ENCODE measurements at places on chromosomes 13 and 19. TPM values are rescaled to one million over a fixed set of nuclear protein-coding genes. Genes with fewer than 3 reads are reported as not detected.

GRCh38 chr13:111474136-111475002 lies 153.9 kb downstream of the TEX29 start:
- DNase-seq: no peak
- H3K4me3 ChIP-seq: no peak overlapping the region
- peaks cover 19% of the 10 kb centered on the region for H3K27me3 ChIP-seq
- H3K27ac ChIP-seq: no peak overlapping the region
- peaks cover 3% of the 10 kb centered on the region for H3K4me1 ChIP-seq
- H3K36me3 ChIP-seq: no peaks in the 10 kb centered on the region

GRCh38 chr13:39210961-39211534 lies 172.8 kb downstream of the NHLRC3 start:
- no peaks in the 10 kb centered on the region for H3K36me3 ChIP-seq
- peaks cover 8% of the 10 kb centered on the region for H3K4me1 ChIP-seq

DNA sequence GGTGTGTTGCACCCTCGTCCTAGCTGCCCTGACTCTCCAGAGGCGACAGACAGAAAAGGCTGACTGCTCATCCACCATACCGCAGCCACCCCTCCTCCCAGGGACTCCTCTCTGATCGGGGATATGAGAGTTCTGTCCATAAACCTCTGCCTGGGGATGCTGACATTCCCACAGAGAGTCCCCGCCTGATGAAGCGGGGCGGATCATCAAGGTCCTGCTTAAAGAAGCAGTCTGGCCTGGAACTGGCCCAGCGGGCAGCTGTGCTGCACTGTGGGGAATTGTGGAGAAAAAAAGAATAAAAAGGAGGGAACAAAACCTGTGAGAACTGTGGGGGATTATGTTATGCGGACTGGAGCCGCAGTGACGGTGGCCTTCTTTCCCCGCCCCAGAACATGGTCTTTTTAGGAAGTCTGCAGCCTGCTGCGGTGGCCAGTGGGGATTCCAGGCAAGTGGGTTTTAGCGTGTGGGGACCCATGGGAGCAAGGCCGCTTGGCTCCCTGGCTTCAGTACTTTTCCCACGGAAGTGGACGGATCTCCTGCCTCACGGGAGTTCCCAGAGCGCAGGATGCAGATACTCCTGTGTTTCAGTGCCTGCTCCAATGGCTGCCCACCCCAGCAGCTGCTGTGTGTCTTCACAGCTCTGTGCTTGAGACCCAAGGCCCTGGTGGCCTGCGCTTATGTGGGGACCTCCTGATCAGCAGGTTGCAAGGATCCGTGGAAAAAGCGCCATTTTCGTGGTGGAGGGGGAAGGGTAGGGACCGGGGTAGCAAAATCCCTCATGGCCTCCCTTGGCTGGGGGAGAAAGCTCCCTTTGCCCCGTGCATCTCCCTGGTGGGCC lies 1456.2 kb upstream of the SLC10A2 start:
- no peaks in the 10 kb centered on the region for H3K27me3 ChIP-seq
- H3K4me1 ChIP-seq: no peaks in the 10 kb centered on the region
- no peaks in the 10 kb centered on the region for H3K36me3 ChIP-seq
- no peak for DNase-seq

The ZNF180 gene
- total RNA-seq: 9.4 TPM

The ZNF471 gene
- 8.1 TPM for total RNA-seq

The SIGLEC12 gene
- not detected for total RNA-seq

GRCh38 chr13:51814825-51815650 lies 11.1 kb upstream of the DHRS12 start:
- DNase-seq: no peak
- H3K4me3 ChIP-seq: peak overlapping the region; percentile 24
- peaks cover 31% of the 10 kb centered on the region for H3K4me1 ChIP-seq

DNA sequence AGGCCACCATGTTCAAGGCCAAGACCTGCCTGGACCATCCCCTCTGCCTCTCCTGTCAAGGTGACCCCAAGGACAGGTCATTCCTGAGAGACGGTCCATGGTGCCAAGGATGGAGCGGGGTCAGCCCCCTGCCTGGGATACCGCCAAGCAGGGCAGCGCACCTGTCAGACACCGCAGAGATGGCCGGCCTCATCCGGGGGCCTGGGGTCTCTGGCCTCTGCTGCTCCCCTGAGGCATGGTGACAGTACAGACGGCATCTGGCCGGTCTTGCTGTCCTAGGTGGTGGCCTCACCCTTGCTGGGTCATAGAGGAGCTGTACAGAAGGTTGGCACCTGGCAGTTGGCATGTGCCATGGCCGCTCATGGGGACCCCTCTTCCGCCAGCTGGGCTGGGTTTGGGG lies 11.1 kb downstream of the DDA1 start:
- no peaks in the 10 kb centered on the region for H3K27me3 ChIP-seq
- DNase-seq: no peak
- H3K27ac ChIP-seq: no peak overlapping the region
- peaks cover 12% of the 10 kb centered on the region for H3K4me1 ChIP-seq
- H3K36me3 ChIP-seq: peaks cover 51% of the 10 kb centered on the region

DNA sequence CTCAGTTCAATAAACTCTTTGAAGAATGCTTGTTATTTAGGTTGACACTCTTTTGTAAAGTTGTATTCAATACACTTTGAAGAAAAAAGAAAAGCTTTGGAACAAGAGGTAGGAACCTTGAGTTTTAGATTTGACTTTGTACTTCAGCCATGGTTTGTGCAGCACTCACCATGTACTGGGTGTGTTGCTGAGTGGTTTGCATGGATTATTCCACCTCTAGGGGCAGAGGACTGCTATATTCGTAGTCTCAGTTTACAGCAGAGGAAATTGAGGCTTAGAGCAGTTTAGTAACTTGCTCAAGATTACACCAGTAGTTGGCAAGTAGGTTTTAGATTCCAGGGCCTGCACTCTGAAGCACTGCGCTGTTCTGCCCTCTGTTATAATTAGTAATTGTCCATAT lies 68.8 kb downstream of the DNAJC3 start:
- no peaks in the 10 kb centered on the region for H3K36me3 ChIP-seq
- H3K4me3 ChIP-seq: no peak overlapping the region
- H3K27ac ChIP-seq: no peak overlapping the region
- no peaks in the 10 kb centered on the region for H3K4me1 ChIP-seq
- no peaks in the 10 kb centered on the region for H3K27me3 ChIP-seq

DNA sequence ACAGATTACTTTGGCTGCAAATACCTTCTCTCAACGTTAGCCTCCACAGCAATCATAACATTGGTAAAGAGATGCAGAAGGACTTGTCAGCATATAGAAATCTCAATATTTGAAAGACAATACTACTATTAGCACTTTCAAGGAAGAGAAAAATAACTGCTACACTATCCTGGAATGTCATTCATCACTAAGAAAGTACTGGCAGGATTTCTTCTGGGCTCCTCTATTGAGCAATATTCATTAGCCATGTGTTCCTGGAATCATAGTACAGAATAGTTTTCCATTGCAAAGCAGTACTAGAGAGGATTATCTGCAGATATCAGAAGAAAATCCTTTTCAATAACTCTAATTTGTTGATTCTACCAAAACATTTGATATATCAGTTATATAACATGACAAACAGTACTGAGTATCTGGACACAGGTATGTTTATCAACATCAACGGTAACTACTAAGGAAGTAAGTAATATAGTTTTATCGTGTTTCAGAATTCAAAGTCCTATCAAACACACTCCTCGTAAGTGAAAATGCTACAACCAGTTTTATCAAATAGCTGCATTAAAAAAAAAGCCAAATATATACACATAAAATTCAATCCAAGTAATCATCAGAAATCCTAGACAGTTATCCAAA lies 27.3 kb downstream of the INTS6 start:
- DNase-seq: no peak
- no peaks in the 10 kb centered on the region for H3K27me3 ChIP-seq
- no peak overlapping the region for H3K27ac ChIP-seq
- H3K4me1 ChIP-seq: peaks cover 35% of the 10 kb centered on the region
- peaks cover 18% of the 10 kb centered on the region for H3K36me3 ChIP-seq

DNA sequence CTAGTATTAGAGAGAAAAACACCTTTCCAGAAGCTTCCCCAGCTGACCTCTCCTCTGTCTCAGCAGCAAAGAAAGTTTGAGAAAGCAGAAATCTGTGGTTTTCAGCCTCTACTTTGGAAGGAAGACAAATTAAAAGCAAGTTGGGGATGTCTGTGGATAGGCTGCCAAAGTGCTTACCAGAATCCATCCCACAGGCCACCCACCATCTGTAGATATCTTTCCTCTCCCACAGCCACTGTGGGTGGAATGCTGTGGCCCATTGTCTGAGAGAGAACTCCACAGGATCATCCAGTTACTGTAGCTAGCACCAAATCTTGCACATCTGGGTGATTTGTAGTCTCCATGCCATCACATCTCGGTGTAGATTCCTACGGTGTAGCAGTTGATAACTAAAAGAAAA lies 133.5 kb downstream of the DNAJC15 start:
- DNase-seq: no peak
- H3K27ac ChIP-seq: no peak overlapping the region
- H3K36me3 ChIP-seq: no peaks in the 10 kb centered on the region
- H3K4me3 ChIP-seq: no peak overlapping the region
- no peaks in the 10 kb centered on the region for H3K4me1 ChIP-seq
- no peaks in the 10 kb centered on the region for H3K27me3 ChIP-seq

DNA sequence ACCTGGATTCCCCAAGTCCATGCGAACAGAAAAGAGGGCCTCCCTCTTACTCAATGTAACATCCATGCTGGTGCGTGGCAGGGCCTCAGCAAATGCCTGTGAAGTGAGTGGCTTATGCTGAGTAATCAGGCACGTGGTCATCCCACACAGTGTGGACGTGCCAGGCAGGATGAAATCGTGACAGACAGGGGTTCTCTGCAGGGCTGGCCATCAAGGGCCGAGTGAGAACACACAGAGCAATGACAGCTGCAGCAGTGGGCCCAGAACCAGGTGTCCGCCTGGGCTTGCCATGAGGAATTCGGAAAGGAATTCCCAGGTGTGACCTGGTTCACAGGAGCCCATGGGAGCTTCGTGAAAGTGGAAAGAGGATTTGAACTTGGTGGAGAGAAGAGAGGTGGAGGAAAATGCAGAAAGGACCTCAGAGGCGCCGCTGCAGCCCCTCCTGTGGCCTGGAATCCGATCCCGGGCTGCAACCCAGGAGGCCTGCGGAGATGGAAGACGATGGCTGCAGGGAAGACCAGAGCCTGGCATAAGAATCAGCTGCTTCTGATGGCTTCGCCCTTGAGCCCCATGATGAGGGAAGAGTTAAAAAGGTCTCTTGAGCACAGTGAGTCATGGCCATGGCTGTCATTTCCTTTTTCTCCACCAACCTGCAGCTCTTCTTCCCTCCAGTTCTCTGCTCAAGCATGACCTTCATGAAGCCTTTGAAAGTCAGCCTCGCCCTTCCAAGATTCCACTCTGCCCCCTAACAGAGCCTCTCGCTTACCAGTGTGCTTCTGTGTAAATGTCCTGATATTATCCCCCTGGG lies 34.6 kb upstream of the SOX1 start:
- no peak overlapping the region for H3K27ac ChIP-seq
- no peak overlapping the region for H3K4me3 ChIP-seq
- DNase-seq: no peak
- H3K27me3 ChIP-seq: peaks cover 3% of the 10 kb centered on the region
- H3K4me1 ChIP-seq: peaks cover 7% of the 10 kb centered on the region
- no peaks in the 10 kb centered on the region for H3K36me3 ChIP-seq

The SIGLEC7 gene
- not detected for total RNA-seq

DNA sequence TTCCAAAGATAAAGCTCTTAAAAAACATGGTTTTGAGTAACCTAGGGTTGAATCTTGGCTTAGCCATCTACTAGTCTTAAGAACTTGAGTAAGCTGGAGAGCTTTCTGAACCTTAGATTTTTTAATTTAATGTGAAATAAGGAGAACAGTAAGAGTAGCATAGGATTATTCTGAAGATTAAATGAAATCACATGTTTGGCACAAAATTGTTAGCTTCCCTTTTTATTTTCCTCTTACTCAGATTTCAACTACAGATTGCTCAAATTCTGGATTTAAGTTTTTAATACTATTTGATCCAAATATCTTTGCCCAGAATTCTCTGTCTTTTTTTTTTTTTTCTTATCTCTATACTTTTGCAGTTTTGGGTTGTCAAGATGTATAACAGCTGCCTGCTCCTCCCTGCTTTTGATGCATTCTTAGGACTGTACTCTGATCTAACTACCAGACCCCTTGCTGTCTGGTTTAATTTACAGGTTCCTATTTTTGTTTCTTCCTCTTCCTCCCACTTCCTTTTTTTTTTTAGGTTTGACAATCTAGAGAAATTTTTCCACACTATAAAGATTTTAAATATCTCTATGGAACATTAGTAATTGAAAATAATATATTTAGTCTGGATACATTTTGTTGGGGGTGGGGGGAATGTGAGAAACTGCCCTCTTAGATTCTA lies 12.3 kb downstream of the POMP start:
- H3K4me1 ChIP-seq: no peaks in the 10 kb centered on the region
- no peak for DNase-seq
- H3K4me3 ChIP-seq: no peak overlapping the region
- H3K27ac ChIP-seq: no peak overlapping the region

GRCh38 chr19:40921005-40921897 lies 39.2 kb upstream of the CYP2A7 start:
- H3K4me1 ChIP-seq: no peaks in the 10 kb centered on the region
- no peak overlapping the region for H3K27ac ChIP-seq
- H3K27me3 ChIP-seq: no peaks in the 10 kb centered on the region
- no peak for DNase-seq

The CEACAM20 gene
- 0.40 TPM for total RNA-seq

GRCh38 chr19:41784312-41784711 lies 12.1 kb upstream of the CEACAM3 start:
- peaks cover 52% of the 10 kb centered on the region for H3K27me3 ChIP-seq
- peaks cover 9% of the 10 kb centered on the region for H3K4me1 ChIP-seq
- DNase-seq: no peak
- no peak overlapping the region for H3K4me3 ChIP-seq

GRCh38 chr19:7366701-7367420 lies 18.1 kb downstream of the ARHGEF18 start:
- DNase-seq: no peak
- no peak overlapping the region for H3K27ac ChIP-seq
- H3K4me1 ChIP-seq: no peaks in the 10 kb centered on the region
- no peaks in the 10 kb centered on the region for H3K27me3 ChIP-seq
- H3K36me3 ChIP-seq: no peaks in the 10 kb centered on the region

GRCh38 chr19:2139385-2140137 lies 11.8 kb downstream of the AP3D1 start:
- DNase-seq: no peak
- H3K36me3 ChIP-seq: peaks cover 50% of the 10 kb centered on the region
- no peaks in the 10 kb centered on the region for H3K27me3 ChIP-seq
- H3K4me1 ChIP-seq: peaks cover 5% of the 10 kb centered on the region
- H3K4me3 ChIP-seq: no peak overlapping the region

DNA sequence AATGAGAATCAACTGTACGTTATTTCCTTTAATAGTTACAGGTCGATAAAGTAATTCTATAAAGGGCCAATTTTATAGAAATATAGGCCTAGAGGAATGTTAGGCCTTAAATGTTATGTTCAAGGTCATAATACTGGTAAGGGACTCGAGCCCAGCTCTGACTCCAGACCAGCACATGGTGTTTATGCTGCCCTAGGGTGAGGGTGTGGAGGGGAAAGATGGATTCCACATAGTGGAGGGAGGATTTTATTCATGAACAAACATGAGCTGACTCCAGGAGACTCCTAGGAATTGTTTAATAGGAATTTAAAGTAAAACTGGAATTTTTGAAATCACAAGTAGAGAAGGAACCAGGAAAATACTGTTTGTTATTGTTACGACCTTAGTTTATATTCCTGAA lies 139.9 kb downstream of the LACC1 start:
- no peak overlapping the region for H3K27ac ChIP-seq
- no peak overlapping the region for H3K4me3 ChIP-seq
- no peaks in the 10 kb centered on the region for H3K36me3 ChIP-seq
- no peaks in the 10 kb centered on the region for H3K4me1 ChIP-seq
- no peaks in the 10 kb centered on the region for H3K27me3 ChIP-seq

- no peaks in the 10 kb centered on the region for H3K36me3 ChIP-seq
- H3K27ac ChIP-seq: peak overlapping the region; percentile 12
- H3K4me3 ChIP-seq: no peak overlapping the region
- H3K4me1 ChIP-seq: no peaks in the 10 kb centered on the region
- H3K27me3 ChIP-seq: no peaks in the 10 kb centered on the region
Measured at GRCh38 chr13:59458908-59459579, 704.7 kb downstream of the DIAPH3 start.

Measured in suprapubic skin (tissue), 4 donors.